Testis (tissue), 5 donors: ENCODE measurements at places on chromosomes 6 and 20. TPM values are rescaled to one million over a fixed set of nuclear protein-coding genes. Genes with fewer than 3 reads are reported as not detected.

DNA sequence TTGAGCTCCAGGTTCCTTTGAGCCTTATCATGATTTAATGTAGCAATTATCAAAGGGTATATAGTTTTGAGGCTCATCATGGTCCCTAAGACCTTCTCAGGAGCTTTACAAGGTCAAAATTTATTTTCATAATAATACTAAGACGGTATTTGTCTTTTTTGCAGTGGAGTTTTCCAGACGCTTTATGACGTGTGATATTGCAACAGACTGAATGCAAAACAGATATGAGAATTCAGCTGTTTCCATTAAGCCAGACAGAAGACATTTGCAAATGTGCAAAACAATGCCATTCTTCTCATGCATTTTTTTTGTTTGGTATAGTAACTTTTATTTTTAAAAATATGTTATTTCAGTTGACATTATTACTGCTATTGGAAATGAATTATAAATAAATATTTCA is 24.7 kb upstream of the CNKSR3 start:
- H3K27me3 ChIP-seq, result no peaks in the 10 kb centered on the region
- H3K36me3 ChIP-seq, result no peaks in the 10 kb centered on the region
- H3K27ac ChIP-seq, result no peak overlapping the region
- H3K4me1 ChIP-seq, result no peaks in the 10 kb centered on the region

DNA sequence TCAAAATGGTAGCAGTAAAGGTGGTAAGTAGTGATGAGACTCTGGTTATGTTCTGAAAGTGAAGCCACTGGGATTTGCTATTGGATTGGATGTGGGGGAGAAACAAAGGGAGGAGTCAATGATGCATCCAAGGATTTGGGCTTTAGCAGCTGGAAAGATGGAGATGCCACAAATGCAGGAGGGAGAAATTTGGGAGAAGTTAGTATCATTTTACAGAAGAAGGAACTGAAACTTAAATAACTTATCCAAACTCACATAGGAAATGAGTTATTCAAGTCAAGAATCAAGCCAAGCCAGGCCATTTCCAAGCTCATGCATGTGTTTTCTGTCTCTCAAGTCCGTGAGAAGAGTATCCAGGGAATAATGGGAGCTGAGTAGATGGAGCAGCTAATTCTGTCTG is 155.1 kb upstream of the TNFAIP3 start:
- H3K4me1 ChIP-seq, result peaks cover 3% of the 10 kb centered on the region
- H3K36me3 ChIP-seq, result no peaks in the 10 kb centered on the region
- H3K4me3 ChIP-seq, result no peak overlapping the region
- no peak for DNase-seq
- no peak overlapping the region for H3K27ac ChIP-seq

GRCh38 chr6:149904661-149905370 is 6.9 kb upstream of the RAET1E start:
- H3K36me3 ChIP-seq, result no peaks in the 10 kb centered on the region
- no peak for DNase-seq
- H3K4me1 ChIP-seq, result no peaks in the 10 kb centered on the region
- H3K27me3 ChIP-seq, result no peaks in the 10 kb centered on the region
- no peak overlapping the region for H3K4me3 ChIP-seq
- no peak overlapping the region for H3K27ac ChIP-seq

Gene CGA
- not detected for total RNA-seq

GRCh38 chr6:148935705-148936435 is 189.0 kb downstream of the UST start:
- H3K27me3 ChIP-seq, result no peaks in the 10 kb centered on the region
- no peaks in the 10 kb centered on the region for H3K36me3 ChIP-seq
- no peak overlapping the region for H3K4me3 ChIP-seq
- H3K27ac ChIP-seq, result no peak overlapping the region
- H3K4me1 ChIP-seq, result no peaks in the 10 kb centered on the region

Gene NOP56
- total RNA-seq, result 110 TPM

- no peaks in the 10 kb centered on the region for H3K36me3 ChIP-seq
- no peak for DNase-seq
- no peak overlapping the region for H3K27ac ChIP-seq
These were observed 7.7 kb upstream of the BACH2 start for GRCh38 chr6:90304308-90304707.

DNA sequence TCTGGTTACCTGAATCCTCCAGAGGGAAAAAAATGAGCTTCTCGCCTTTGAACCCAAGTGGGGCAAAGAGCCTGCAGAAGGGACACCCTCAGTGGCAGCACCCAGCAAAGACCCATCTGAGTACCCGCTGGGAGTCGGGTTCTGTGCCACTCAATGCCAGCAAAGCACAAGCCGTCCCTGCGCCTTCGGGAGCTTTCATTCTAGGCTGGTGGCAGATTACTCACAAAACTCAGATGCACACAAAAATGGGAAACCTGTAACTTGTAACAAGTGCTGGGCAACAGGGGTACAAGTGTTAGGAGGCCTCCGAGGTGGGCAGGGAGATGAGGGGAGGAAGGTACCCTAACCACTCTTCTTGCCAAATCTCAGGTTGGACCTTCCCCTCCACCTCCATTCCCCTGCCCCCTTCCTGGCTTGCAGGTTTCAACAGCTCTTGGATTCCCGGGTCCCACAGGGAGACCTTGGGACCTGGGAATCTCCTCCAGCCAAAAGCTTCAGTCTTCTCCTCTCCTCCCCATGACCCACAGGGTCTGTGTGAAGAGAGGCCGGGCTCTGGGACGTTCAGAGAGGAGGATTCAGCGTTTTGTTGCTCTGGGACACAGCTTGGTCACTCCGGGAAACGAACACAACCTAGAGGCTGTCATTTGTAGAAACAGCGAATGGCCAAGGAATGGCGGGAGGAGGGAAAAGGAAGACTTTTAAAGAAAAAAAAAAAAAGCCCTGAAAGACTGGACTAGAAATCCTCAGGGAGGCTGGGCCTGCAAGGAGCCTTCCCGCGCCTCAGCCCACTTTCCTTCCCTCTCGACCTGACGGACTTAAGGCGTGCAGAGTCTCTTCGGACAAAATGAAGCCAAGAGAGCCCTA is 1.2 kb upstream of the PARD6B start:
- H3K36me3 ChIP-seq, result no peaks in the 10 kb centered on the region
- DNase-seq, result peak; percentile 24
- peak overlapping the region; percentile 87 for H3K4me3 ChIP-seq
- peaks cover 10% of the 10 kb centered on the region for H3K4me1 ChIP-seq
- peak overlapping the region; percentile 77 for H3K27ac ChIP-seq

Gene GATA5
- 70.6 TPM for total RNA-seq

GRCh38 chr20:44897133-44897532 is 11.6 kb downstream of the YWHAB start:
- H3K4me1 ChIP-seq, result no peaks in the 10 kb centered on the region
- DNase-seq, result no peak
- no peak overlapping the region for H3K27ac ChIP-seq
- H3K36me3 ChIP-seq, result no peaks in the 10 kb centered on the region
- H3K4me3 ChIP-seq, result no peak overlapping the region

DNA sequence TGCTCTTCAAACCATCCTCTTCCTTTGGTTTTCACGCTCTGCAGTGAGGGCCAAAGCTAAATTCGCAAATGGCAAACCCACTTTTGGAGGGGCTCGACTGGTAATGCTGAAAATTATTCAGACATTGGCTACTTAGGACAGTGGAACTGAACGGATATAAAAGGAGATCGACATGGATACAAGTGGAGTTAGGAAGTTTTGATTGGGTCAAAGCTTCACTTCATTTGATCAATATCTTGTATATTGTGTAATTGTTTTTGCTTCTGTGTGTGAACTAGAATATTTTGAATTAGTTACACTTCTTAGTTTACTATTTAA is 1.2 kb downstream of the FAM8A1 start:
- DNase-seq, result no peak
- H3K4me1 ChIP-seq, result no peaks in the 10 kb centered on the region
- peak overlapping the region; percentile 96 for H3K27ac ChIP-seq

Gene PPDPF
- total RNA-seq, result 431 TPM

Gene MCCD1
- not detected for total RNA-seq

Gene PACRG
- total RNA-seq, result 84.6 TPM

Gene SPATS1
- total RNA-seq, result 10.7 TPM

DNA sequence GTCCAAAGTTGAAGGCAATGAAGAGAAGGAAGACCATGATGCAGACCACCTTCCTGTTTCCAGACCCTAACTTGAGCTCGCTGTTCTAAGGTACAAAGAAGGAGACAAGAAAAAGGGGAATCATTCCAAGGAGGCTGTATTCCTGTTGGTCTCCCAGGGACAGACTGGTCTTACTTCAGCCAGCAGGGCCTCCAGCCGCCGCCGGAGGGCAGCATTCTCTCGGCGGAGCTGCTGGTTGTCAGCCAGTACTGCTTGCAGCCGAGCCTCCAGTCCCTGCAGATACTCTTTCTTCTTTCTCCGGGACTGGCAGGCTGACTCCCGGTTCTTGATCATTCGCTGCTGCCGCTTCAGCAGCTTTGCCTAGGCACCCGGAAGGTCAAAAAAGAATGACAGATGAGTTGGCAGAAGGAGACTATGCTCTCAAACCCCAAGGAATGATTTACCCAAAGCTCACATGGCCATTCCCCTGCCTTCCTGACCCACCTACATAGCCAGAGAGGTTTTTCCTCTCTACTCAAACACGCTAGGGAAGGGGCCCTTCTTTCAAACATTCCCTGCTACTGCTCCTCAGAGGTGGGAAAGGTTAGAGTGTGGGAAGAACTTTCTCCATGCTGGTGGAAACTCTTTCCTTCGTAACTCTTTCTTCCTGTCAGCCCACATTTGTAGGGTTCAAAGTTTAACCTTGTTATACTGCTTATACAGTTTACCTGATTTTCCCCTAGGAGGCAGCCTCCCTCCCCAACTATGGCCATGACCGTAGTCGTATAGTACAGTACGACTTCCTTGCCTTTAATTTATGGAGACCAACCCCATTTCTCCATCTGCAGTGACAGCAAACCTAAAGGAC is 9.0 kb downstream of the ATF6B start:
- peak; percentile 92 for DNase-seq
- H3K36me3 ChIP-seq, result no peaks in the 10 kb centered on the region
- peaks cover 3% of the 10 kb centered on the region for H3K4me1 ChIP-seq
- no peak overlapping the region for H3K4me3 ChIP-seq

DNA sequence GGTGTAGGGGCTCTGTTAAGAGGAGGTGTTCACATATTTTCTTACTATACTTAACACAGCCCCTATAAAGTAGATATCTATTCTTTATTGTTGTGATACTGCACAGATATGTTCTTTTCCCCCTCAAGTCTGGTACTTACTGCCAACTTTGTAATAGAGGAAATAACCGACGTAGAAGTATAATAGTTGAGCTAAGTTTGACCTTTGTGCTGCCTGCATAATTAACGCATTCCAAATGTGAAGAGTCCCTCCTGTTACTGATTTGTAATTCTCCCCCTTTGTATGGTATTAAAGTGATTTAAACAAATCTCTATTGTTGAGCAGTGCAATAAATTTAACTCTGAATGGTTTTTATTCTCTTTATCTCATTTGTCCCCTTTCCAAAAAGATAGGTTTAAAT is 39.0 kb downstream of the PHF3 start:
- no peak overlapping the region for H3K27ac ChIP-seq
- H3K4me1 ChIP-seq, result peaks cover 11% of the 10 kb centered on the region
- no peak for DNase-seq

DNA sequence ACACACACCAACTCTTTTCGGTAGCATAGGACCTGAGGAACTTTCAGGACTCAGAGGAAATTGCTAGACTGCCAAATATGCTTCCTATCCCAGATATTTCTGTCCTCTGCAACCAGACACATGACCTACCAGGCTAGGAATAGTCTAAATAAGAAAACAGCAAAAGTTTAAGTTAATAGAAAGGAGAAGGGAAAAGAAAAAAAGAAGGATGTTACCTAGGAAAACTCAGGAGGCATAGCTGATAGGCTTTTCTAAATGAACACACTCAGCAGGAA is 74.6 kb downstream of the MAP3K5 start:
- H3K4me3 ChIP-seq, result no peak overlapping the region
- DNase-seq, result no peak
- no peaks in the 10 kb centered on the region for H3K27me3 ChIP-seq
- H3K4me1 ChIP-seq, result peaks cover 14% of the 10 kb centered on the region
- no peak overlapping the region for H3K27ac ChIP-seq

Gene GNRH2
- total RNA-seq, result not detected

Gene CCN2
- 50.2 TPM for total RNA-seq

Gene OR2H1
- total RNA-seq, result 7.5 TPM

Gene MEP1A
- 0.93 TPM for total RNA-seq

- H3K36me3 ChIP-seq, result no peaks in the 10 kb centered on the region
- no peak overlapping the region for H3K4me3 ChIP-seq
- H3K27me3 ChIP-seq, result no peaks in the 10 kb centered on the region
- H3K4me1 ChIP-seq, result peaks cover 15% of the 10 kb centered on the region
- peak; percentile 82 for DNase-seq
These were observed 28.1 kb upstream of the AKIRIN2 start for GRCh38 chr6:87729965-87730719.

DNA sequence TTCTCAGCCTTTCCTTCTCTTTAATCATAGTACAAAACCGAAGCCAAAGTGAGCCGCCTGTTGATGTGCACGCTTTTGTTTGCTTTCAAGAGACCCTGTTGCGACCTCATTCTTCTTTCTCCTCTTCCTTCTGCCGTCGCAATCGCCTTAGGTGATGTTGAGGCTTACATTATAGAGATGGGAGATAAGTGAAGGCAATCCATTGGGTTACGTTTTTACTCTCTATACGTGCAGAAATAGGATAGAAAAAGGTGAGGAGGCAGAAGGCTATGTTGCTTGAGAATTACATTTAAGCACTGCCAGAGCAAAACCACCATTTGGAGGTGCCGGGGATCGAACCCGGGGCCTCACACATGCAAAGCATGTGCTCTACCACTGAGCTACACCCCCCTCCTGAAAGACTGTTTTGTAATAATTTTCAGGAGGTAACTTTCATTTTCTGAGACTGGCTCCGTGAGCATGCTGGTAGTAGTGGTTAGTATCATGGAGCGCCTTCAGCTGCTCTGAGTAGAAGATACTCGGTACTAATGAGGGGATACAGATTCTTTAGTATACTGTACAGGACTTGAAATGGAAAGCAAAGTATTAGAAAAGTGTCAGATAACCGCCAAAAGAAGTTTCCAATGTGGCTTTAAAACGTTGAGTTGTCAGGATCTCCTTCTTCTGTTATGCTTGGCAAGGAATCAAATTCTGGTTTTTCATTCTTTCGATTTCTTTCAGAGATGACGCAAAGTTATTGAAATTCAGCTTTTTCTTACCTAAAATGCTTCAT is 165.6 kb downstream of the TRIM27 start:
- H3K36me3 ChIP-seq, result no peaks in the 10 kb centered on the region
- H3K4me1 ChIP-seq, result no peaks in the 10 kb centered on the region
- no peaks in the 10 kb centered on the region for H3K27me3 ChIP-seq
- H3K4me3 ChIP-seq, result no peak overlapping the region
- H3K27ac ChIP-seq, result no peak overlapping the region

DNA sequence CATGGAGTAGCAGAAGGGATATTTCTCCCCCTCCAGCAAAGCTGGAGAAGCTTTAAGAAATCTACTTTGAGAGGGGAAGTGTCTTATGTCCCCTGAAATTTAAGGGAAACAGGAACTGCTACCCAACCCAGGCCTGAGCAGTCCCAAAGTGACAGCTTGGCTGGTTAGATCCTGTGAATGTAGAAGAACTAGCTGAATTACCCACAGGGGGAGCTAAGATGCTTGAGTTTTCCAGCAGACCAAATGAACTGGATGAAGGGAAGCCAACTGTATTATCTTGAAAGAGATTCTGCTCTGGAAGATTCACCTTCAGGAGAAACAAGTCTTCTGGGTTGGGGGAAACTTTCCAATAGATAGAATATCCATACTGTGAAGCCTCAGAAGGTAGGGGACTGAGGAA is 303.3 kb upstream of the MMS22L start:
- H3K27me3 ChIP-seq, result no peaks in the 10 kb centered on the region
- DNase-seq, result no peak
- H3K4me1 ChIP-seq, result no peaks in the 10 kb centered on the region
- no peak overlapping the region for H3K4me3 ChIP-seq
- no peaks in the 10 kb centered on the region for H3K36me3 ChIP-seq

Gene FGD2
- total RNA-seq, result 7.0 TPM

GRCh38 chr20:15163632-15164031 is 826.2 kb upstream of the FLRT3 start:
- H3K4me3 ChIP-seq, result no peak overlapping the region
- no peaks in the 10 kb centered on the region for H3K4me1 ChIP-seq
- H3K36me3 ChIP-seq, result no peaks in the 10 kb centered on the region
- no peak overlapping the region for H3K27ac ChIP-seq
